ENCODE measurements at places on chromosomes 13 and 19.

- no peak for DNase-seq
Observed at GRCh38 chr19:54461210-54461609, 2.4 kb downstream of the LENG9 start.

DNA sequence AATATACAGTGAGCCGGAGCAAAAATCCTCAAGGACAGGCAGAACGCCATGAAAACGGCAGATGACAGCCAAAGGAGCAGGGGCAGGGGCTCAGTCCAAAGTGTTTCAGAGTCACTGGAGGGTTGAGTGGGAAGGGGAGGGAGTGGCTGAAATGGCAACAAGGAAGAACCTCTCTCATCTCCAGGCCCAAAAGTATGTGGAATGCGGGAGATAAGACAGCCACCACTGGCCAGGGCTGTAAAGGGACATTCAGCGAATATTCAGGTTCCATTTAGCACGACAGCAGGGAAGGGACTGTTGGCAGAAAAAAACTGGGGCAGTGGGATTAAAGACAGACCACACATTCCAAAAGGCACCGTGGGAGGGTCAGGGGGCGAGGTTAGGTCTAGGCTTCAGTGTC is 48.4 kb downstream of the USPL1 start:
- DNase-seq = peak; percentile 94

DNA sequence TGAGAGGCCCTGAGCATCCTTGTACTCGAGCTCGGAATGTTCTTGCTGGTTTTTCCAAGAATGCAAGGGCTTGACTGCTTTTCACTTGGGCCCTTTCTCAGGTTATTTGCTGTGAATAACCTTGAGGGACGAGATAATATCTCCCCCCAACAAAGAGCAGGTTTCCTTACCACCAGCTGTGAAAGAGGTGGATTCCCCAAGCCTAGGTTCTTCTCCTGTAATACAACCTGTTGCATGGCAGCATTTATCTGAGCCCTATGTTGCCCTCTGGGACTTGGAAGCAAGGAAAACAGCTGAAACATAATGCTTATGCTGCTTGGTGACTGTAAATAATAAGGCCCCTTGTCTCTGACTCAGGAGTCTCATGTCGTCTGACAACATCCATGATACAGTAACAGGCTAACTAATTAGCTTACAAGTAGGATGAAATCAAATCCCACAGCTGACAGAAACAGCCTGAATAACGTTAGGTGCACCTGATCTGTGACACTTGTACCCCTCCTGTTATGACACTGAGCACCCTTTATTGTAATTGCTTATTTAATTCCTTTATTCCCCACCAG is 43.6 kb upstream of the RCBTB2 start:
- DNase-seq = peak; percentile 51

DNA sequence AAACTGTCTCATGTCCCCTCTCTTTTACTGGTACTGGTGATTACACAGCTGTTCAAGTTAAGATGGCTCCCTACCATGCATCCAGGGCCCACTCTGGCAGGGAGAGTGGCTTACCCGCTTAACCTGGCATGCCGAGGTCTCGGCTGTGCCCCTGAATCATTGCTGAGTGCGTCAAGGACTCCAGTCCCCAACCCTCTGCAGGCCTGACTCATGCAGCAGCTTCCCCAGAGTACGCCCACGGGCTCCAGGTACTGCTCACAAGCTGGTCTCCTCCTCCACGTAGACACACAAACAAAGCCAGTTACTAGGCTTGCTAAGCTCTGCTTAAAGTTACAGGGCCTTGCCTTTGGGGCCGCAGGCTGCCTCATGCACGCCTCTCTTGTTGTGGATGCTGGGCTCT is 447.4 kb downstream of the COG6 start:
- DNase-seq = no peak

DNA sequence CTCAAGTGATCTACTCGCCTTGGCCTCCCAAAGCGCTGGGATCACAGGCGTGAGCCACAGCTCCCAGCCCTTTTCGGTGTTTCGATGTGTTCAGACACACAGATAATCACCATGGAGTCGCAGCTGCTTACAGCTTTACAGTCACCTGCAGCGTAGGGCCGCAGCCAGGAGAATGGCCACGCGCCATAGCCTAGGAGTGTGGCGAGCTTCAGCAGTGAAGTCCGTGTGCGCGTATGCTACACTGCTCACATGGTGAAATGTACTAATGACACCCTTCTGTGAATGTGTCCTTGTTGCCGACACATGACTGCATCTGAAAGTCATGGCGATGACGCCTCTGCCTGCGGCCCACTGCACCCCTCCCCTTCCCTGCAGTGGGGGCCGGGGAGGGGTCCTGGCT is 23.6 kb downstream of the AP3D1 start:
- DNase-seq = peak; percentile 16

DNA sequence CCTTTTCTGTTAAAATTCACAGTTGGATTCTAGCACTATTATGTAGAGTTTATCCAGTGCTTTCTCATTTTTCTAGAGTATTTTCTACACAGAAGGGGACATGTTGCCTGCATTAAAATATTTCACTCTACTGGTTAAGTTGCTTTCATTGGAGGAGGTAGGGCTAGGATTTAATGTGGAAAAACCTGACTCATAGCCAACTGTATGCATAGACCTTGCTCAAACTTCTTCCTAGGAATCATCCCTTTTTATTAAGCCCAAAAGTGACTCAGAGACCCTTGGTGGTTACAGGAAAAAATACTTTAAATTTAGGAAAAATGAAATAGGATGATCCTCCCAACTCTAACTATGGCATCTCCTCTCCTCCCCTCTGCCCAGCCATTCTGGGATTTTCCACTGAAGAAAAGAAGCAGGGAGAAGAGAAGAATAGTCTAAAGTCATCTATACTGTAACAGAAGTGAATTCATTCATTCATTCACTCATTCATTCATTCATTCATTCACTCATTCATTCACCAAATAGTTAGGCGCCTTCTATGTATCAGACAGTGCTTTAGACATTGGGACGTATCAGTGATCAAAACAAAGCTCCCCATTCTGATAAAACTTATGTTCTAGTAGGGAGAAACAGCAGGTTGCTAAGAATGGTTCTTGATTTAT is 109.0 kb upstream of the HTR2A start:
- no peak for DNase-seq

- DNase-seq = no peak
Observed at GRCh38 chr19:8821748-8822241, 10.3 kb downstream of the ZNF558 start.

DNA sequence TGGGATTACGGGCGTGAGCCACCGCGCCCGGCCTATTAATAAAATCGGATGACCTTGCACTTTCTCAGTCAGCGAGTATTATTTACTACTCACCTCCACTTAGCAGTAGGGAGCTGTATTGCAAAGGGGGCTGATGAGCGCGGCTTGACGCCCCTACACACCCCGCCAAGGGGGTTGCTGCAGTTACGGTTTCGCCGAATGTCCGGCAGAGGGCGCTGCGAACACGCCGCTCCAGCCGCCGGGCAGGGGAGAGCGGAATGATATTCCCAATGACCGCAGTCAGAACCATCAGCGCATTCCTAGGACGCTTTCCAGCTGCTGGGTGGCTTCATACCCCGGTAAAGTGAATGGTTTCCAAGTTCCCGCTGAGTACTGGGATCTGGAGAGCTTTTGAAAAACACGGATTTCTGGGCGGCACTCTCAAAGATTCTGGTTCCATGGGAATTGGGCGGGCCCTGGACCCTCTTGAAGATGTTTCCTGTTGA is 30.0 kb upstream of the TPT1 start:
- peak; percentile 90 for DNase-seq

DNA sequence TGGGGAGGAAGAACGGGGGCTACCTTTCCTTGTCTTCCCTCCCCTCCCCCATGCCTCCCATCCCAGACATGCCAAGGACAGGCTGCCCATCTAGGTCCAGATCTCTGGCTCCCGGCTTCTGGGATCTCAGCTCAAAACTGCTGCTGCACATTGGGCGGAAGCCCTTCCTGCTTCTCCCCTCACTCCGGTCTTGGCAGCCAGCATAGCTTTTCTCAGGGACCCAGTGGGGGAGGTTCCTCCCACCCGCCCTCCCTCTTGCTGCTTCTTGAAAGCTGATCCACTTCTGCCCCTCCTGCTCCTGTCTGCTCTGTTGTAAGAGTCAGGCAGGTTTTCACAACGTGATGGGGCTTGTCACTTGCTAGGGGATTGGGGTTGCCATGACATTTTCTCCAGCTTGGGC is 21.7 kb upstream of the RNF17 start:
- peak; percentile 81 for DNase-seq
